Hepatocyte (in vitro differentiated cells): ENCODE measurements at places on chromosomes 1 and 21. TPM values are rescaled to one million over a fixed set of nuclear protein-coding genes. Genes with fewer than 3 reads are reported as not detected.

- H3K4me3 ChIP-seq, result no peak overlapping the region
- DNase-seq, result peak; percentile 42
- no peaks in the 10 kb centered on the region for H3K36me3 ChIP-seq
- H3K27me3 ChIP-seq, result peaks cover 29% of the 10 kb centered on the region
- peaks cover 13% of the 10 kb centered on the region for H3K4me1 ChIP-seq
These were observed 669 bp downstream of the KCNQ4 start for GRCh38 chr1:40784141-40784770.

- H3K36me3 ChIP-seq, result no peaks in the 10 kb centered on the region
- no peak overlapping the region for H3K27ac ChIP-seq
- H3K4me1 ChIP-seq, result no peaks in the 10 kb centered on the region
- no peak overlapping the region for H3K4me3 ChIP-seq
- DNase-seq, result peak; percentile 76
These were observed 143.2 kb downstream of the KCTD3 start for GRCh38 chr1:215710036-215710898.

DNA sequence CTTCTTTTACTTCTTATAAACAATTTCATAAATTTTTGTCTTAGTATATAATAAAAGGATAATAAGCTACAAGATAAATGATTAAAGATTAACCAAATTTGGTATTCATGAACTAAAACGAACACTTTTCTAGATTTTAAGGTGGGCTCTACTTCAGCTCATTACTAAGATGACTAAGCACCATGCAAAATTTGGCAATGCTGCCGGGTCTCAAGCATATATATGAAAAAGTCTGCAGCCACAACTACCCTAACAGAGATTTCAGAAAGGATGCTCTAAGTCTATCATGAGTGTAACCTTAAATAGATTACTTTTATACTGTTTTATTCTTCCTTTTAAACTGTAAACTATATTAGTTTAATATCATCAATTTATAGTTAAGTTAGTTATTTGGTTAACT, 47.8 kb downstream of the BRWD1 start:
- no peak overlapping the region for H3K27ac ChIP-seq
- H3K27me3 ChIP-seq, result no peaks in the 10 kb centered on the region
- H3K4me3 ChIP-seq, result no peak overlapping the region
- no peak for DNase-seq
- H3K36me3 ChIP-seq, result no peaks in the 10 kb centered on the region
- H3K4me1 ChIP-seq, result no peaks in the 10 kb centered on the region

- H3K27me3 ChIP-seq, result no peaks in the 10 kb centered on the region
- H3K4me3 ChIP-seq, result no peak overlapping the region
- no peak for DNase-seq
These were observed 9.3 kb upstream of the CACYBP start for GRCh38 chr1:174990382-174990999.

HSD3B1 gene
- total RNA-seq, result 62.4 and 101 TPM in 2 replicates

IFNGR2 gene
- 53.4 and 66.8 TPM in 2 replicates for total RNA-seq

MIXL1 gene
- 0.07 TPM in 1 of 2 replicates, not detected in the other for total RNA-seq

GRCh38 chr1:206581571-206581981, 30.7 kb downstream of the EIF2D start:
- no peaks in the 10 kb centered on the region for H3K4me1 ChIP-seq

TIE1 gene
- 1.2 and 1.8 TPM in 2 replicates for total RNA-seq

KIF26B gene
- total RNA-seq, result 19.8 and 21.6 TPM in 2 replicates

DNA sequence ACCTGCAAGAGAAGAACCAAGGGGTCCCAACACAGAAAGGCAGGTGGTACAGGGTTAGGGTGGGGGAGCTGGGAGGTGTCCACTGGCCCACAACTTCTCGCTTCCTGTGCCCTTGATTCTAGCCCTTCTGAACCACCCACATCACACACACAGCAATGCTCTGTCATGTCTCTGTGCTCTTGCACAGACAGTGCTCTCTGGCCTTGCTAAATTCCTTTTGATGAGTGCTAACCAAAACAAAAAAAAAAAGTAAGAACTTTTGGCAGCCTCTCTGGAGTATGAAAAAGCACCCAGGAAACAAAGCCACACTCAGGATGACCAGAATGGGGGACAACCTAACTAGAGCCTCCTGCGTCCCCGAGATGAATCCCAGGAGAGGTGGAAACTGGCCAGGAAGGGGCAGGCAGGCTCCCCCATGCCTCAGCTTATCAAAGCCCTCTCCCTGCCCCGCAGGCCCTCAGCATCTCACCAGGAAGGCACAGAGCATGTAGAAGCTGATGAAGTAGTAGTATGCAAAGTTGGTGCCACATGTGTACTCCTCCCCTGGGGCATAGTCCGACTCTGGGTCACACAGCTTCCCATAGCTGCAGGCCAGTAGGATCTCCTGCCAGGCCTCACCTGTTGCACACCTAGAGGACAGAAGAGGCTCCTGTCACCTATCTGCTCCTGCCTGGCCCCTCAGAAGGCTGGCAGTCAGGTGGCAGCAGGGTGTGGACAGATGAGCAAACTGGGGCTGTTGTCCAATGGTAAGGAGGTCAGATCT, 27.2 kb upstream of the KIF21B start:
- no peaks in the 10 kb centered on the region for H3K36me3 ChIP-seq
- H3K4me1 ChIP-seq, result peaks cover 6% of the 10 kb centered on the region
- no peak overlapping the region for H3K27ac ChIP-seq
- H3K27me3 ChIP-seq, result no peaks in the 10 kb centered on the region
- DNase-seq, result peak; percentile 28

DNA sequence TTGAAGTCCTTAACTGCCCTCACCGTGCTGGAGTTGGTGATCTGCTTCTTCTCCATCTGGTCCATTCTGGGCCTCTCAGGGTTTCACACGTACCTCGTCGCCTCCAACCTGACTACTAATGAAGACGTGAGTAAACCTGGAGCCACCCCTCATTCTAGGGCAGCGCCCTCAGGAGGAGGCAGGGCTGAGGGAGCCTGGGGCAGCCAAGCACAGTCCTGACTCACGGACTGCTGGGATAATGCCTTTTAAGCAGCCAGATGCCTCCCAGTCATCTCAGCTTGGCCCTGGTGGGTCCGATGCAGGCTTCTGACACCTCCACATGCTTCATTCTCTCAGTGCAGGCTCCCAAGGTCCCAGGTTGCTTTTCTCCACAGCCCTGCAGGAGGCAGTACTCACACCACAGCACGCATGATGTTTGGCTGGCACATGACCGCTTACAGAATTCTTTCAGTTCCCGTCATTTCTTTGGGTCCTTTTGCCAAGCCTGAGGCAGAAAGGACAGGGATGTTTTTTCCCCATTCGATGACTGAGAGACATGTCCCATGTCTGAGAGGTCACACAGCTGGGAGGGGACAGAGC, 11.8 kb upstream of the SFN start:
- H3K27ac ChIP-seq, result no peak overlapping the region
- H3K4me3 ChIP-seq, result no peak overlapping the region
- no peaks in the 10 kb centered on the region for H3K4me1 ChIP-seq

SELENBP1 gene
- 49.1 and 63.9 TPM in 2 replicates for total RNA-seq

ST6GALNAC3 gene
- 29.4 and 40.5 TPM in 2 replicates for total RNA-seq

GRCh38 chr21:40622531-40622930, 224.4 kb downstream of the DSCAM start:
- H3K27me3 ChIP-seq, result no peaks in the 10 kb centered on the region
- H3K4me1 ChIP-seq, result no peaks in the 10 kb centered on the region
- no peaks in the 10 kb centered on the region for H3K36me3 ChIP-seq
- H3K4me3 ChIP-seq, result no peak overlapping the region

DNA sequence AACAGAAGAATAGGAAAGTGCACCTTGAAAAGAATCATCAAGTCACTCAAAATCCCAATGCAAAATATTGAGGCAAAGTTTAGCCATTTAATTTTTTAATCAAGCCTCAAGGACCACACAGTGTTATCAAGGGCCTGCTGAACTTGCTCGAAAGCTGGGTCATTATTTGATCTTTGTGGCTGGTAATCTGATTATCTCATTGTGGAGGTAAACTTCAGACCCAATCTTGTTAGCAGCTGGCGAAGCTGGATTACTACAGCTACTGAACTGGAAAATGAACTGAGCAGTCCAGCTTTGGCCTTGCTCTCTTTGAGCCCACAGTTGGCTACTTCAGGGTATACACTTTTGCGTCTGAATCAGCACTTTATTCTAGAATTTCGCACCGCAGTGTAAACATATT, 94.4 kb downstream of the BARHL2 start:
- no peaks in the 10 kb centered on the region for H3K27me3 ChIP-seq
- DNase-seq, result no peak
- no peaks in the 10 kb centered on the region for H3K36me3 ChIP-seq

GJA5 gene
- 6.0 and 12.4 TPM in 2 replicates for total RNA-seq

DNA sequence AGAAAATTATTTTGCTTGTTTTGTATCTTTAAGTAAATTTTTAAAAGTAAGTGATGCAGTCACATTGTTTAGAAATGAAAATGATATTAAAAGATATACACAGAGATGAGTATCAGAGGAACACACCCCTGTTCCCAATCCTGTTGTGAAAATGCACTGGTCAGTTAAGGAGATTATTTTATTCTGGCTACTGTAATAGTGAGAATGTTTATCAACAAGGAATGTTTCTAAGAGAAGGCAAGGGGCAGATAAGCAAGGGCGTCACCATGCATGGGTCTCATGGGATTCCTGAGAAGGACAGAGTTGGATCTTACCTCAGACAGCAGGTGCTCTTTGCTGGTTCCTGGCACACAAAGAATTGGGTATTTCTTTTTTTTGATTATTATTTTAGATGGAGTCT, 21.8 kb downstream of the C1orf52 start:
- no peaks in the 10 kb centered on the region for H3K27me3 ChIP-seq
- peaks cover 5% of the 10 kb centered on the region for H3K4me1 ChIP-seq
- no peaks in the 10 kb centered on the region for H3K36me3 ChIP-seq
- no peak overlapping the region for H3K4me3 ChIP-seq

DNA sequence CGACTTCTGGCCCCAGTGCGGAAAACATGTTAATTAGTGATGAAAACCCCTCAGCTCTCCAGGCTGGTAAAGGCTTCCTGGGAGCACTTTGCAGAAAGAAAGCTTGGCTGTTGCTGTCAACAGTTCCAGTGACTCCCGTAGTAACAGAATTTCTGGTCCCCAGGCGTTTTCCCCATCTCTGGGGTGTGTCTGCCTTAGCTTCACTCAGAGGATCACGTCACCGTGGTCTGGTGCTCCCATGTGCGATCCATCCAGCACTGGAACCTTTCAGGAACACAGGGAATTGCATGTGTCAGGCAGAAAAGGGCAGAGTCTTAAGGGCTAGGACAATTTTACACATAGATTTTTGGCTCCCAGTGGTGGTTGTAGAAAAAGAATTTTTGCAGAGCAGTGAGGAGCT, 470.4 kb upstream of the USP24 start:
- DNase-seq, result no peak
- no peaks in the 10 kb centered on the region for H3K36me3 ChIP-seq
- no peaks in the 10 kb centered on the region for H3K27me3 ChIP-seq
- peaks cover 10% of the 10 kb centered on the region for H3K4me1 ChIP-seq
